ENCODE measurements at places on chromosomes 2 and 18.

- DNase-seq: no peak
Measured at GRCh38 chr2:64861452-64862397, 127.5 kb upstream of the SLC1A4 start.

DNA sequence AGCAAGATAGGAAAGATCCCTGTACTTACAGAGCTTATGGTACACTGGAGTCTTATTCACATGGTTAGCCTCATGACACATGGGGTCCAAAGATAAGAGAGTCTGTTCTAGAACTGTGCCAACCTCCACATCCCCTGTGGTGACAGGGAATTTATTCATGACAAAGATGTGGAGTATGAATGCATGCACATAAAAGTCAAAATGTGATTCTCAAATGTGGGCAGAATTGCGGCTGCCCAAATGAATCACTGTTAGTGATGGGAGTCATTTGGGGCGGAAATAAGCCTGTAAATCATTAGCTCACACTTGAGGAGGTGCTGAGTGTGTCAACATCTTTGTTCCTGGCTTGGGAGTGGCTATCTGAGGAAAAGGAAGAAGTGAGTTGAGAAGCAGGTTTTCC is 560.6 kb downstream of the SLC4A3 start:
- DNase-seq: no peak

GRCh38 chr18:74796841-74797576 is 199.3 kb downstream of the ZNF407 start:
- DNase-seq: no peak

DNA sequence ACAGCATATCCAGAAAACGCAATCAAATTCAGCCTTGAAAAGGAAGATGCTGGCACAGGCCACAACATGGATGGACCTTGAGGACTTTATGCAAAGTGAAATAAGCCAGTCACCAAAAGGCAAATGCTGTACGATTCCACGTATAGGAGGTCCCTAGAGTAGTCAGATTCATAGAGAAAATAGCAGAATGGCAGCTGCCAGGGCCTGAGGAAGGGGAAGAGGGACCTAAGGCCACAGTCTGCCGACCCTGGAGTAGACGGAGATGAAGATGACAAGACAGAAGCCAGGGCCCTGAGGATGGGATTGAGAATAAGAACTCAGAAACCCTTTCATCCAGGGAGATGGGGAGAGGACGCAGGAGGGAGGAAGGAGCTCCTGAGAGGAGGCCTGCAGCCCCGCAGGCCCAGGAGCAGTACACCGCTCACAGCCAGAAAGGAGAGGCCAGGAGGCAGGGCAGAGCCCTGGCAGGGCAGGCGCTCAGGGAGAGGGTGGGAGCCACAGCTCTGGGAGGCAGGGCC is 8.1 kb upstream of the MTERF4 start:
- DNase-seq: no peak

DNA sequence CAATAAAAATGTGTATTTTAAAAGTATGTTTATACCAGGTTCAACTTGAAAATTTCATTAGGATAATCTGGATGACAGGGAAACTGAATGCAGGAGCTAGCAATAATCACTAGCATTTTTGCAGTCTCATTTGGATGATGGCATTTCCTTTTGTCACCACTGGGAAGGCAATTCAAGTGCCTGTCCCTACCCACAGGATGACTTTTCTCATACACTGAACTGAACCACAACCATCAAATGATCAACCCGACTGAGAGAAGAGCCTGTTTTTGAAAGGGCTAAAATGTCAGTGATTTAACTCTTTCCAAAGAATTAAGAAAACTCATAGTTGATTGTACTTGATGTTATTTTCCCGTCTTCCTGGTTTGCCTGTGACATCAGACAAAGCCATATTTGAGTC is 115.0 kb downstream of the FAM124B start:
- DNase-seq: no peak

DNA sequence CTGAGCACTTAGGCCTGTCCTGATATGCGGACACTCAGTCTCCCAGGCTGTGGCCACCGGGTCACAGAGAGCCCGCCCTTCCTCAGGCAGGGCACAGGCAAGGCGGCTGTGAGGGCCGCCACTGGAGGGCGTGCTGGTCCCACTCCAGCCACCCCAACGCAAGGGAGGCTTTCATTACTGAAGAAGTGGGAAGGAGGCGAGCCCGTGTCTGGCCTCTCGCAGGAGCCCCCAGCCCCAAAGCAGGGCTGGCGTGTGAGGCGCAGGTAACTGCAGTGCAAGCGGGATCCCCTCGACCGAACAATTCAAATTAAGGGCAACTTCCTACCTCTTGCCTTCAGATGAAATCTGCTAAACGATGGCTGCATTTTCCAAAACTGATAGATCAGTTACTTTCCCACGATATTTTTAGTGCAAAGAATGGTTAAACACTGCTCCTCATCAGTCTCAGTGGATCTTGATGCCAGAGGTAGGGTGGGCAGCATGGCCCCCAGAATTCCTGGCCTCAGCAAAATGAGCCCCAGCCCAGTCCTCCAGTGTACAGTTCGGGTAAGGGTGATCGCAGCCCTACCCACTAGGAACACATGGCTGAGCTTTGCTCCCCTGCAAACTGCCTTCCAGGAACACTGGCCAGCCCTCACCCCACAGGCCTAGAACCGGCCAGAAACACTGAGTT is 97.2 kb downstream of the SEPTIN10 start:
- DNase-seq: no peak

DNA sequence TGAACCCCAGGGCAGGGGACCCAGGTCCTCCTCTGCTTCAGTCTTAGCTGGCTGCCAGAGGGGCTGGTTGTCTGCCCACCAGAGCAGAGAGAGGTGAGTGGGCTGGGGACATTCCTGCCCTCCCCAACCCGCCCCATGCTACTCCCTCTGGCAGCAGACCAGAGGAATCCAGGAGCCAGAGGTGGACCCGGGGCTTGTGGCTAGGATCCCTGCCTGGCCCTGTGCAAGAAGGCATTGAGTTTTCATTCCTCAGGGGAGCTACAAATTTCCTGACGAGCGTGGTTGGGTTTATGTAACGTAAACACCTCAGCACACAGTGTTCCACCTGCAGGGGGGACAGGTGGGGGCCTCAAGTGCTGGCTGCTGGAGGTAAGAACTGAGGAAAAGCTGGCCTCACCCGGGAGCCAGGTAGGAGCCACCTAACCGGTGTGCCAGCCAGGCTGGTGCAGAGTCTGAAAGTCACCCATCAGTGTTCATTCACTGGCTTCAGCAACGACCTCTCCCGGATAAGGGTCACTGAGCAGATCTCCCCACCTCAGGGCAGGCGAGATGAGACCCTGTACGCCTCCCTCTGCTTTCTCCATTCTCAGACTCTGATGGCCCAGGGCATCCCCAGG is 246.8 kb downstream of the DYSF start:
- DNase-seq: no peak

DNA sequence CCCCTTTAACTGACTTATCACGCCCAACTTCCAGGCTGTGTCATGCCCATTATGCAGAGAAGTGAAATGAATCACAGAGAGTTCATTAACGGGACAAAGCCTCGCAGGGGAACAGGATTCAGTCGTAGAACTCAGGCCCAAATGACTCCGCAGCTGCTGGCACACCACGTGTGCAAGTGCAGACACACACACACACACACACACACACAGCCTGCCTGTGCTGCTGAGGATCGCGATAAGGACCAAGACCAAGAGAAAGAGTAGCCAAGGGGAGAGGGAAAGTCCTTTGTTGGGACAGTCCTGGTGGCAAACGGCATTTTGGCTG is 90.0 kb upstream of the TAF1B start:
- DNase-seq: no peak

DNA sequence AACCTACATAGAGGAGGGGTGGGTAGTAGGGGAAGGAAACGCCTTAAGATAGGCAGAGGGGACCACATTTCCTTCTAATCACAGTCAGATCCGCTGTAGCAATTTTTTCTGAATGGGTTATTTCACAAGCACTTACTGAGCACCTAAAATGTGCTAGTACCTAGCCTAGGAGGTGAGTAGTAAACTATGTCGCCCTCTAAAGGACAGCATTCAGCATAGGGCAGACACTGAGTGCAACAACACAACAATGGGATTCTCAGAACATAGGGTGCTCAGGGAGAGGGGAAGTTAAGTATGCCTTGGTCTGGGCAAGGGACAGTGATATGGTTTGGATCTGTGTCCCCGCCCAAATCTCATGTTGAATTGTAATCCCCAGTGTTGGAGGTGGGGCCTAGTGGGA is 166.1 kb upstream of the RAB6C start:
- no peak for DNase-seq

- DNase-seq: no peak
Measured at GRCh38 chr2:85697096-85697495, 2.9 kb downstream of the GNLY start.

- no peak for DNase-seq
Measured at GRCh38 chr2:125450092-125450491, 1205.9 kb upstream of the GYPC start.

DNA sequence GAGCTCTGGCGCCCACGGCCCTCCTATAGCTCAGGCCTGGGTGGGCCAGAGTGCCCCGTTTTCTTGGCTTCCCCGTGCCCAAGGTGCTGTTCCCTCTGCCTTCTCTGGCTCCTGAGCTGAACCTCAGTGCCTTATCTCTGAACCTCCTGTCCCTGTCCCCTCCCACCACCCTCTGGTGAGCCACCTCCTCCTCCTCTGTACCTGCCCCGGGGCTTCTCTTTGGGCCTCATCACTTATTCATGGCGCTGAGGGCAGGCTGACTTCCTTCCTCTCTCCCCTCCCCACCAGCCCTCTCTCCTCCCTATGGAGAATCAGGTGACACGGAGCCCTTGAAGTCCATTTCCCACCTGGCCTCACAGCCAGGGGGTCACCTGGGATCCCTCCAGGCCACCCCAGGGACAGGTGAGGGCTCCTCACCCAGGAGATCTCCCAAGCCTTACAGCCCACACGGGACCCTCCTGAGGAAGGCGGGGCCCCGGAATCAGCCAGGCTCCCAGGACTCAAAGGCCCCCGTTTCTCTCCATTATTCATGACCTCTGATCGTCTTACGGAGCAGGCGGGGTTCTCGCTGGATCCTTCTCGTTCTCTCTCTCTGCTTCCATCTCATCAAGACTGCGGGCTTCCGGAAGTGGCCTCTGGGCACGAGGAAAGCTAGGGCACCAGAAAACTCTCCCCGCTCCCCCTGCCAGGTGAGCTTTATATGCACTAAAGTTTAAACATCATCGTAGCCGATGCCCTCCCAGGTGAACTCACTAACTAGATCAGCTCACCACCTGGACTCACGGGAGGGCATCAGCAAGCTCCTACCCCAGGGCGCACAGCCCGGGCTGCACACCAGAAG is at the start of gene LOXHD1:
Gene LOXHD1, minus strand, starts transcription at position 106 of the 841 bp plus-strand sequence. CDS start 187 bp downstream, outside the sequence.
- DNase-seq: no peak

- no peak for DNase-seq
Measured at GRCh38 chr2:142582317-142582716, 295.1 kb upstream of the KYNU start.

DNA sequence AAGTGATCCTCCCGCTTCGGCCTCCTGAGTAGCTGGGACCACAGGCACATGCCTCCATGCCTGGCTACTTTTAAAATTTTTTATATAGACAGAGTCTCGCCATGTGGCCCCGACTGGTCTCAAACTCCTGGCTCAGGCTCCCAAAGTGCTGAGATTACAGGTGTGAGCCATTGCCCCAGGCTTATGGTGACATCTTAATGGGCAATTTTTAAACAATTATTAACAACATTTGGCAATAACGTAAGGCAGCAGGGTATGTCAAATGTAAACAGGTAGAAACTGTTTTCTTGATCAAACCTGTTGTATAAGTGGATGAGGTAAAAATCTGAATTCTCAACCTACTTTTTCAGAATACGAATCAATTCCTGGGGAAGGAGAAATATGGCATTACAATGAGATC is 11.0 kb downstream of the FECH start:
- DNase-seq: no peak

- no peak for DNase-seq
Measured at GRCh38 chr2:112683550-112684414, 37.0 kb upstream of the NT5DC4 start.

DNA sequence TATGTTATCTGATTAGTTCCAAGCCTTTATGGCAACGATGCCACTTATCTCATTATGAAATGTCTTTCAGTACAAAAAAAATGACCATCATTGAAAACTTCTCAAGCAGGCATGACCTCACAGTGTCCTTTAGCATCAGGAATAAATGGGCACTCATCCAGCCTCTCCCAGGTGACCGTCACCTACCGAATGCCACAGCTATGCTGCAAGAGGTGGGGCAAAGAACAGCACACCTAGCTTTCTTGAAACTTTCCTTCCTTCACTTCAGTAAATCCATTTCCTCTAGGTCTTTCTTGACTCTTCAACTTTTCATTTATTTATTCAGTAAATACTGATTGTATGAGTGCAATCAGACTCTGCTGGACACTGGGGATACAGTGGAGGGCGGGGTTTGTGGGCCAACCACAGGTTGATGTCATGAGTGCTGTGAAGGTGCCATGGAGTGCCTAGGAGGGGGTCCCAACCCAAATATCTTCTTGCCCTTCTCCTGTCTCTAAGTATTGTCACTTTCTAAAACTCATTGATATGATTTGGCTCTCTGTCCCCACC is 54.3 kb upstream of the HK2 start:
- DNase-seq: no peak

Data from stimulated activated CD8-positive, alpha-beta memory T cell treated with anti-CD3 and anti-CD28 coated beads, Interleukin-4, amount 100 ng/mL, for 4 hours (primary cell).